ENCODE measurements at places on chromosomes 7 and 10.

- no peak for DNase-seq
Observed at GRCh38 chr7:110569486-110570205, 521.3 kb upstream of the LRRN3 start.

DNA sequence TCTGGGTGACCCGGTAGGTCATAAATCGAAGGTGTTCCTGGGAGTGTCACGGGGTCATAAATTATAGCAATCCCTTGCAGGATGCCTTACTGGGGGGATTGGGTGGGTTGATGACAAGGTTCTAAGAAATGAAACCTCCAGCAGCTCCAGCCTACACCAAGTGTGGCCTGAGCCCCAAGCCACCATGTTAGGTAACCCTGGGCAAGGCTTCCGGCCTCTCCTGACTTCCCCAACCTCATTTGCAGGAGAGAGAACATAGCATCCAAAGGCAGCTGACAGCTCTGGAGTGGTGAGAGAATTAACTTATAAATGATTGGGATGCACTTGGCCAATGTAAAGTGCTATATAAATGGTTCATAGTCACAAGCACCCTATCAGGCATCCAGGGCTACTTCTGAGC is 52.8 kb upstream of the TMEM273 start:
- no peak for DNase-seq

GRCh38 chr7:1086588-1087464 is 1.1 kb upstream of the GPER1 start:
- no peak for DNase-seq

DNA sequence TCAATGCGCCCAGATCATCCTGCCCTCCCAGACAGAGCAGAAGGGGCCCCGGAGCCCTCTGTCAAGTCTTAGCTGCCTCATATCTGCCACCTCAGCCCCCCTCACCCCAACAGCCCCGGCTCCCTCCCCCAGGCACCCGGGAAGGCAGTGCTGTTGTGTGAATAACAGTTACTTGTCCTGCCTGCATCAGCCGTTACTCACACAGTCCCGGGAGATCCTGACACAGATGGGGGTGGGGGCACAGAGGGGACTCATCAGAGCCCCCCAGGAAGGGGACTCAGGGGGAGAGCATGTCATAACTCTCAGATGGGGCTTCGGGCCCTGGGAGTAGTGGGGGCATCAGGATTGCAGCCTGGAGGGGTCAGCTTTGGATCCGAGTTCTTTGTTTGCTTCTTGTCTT is 12.4 kb upstream of the SERPINE1 start:
- DNase-seq: no peak

All from renal cortex interstitium (tissue), 15 donors.